Esophagus squamous epithelium (tissue), 5 donors: ENCODE measurements at places on chromosomes 16 and 17.

DNA sequence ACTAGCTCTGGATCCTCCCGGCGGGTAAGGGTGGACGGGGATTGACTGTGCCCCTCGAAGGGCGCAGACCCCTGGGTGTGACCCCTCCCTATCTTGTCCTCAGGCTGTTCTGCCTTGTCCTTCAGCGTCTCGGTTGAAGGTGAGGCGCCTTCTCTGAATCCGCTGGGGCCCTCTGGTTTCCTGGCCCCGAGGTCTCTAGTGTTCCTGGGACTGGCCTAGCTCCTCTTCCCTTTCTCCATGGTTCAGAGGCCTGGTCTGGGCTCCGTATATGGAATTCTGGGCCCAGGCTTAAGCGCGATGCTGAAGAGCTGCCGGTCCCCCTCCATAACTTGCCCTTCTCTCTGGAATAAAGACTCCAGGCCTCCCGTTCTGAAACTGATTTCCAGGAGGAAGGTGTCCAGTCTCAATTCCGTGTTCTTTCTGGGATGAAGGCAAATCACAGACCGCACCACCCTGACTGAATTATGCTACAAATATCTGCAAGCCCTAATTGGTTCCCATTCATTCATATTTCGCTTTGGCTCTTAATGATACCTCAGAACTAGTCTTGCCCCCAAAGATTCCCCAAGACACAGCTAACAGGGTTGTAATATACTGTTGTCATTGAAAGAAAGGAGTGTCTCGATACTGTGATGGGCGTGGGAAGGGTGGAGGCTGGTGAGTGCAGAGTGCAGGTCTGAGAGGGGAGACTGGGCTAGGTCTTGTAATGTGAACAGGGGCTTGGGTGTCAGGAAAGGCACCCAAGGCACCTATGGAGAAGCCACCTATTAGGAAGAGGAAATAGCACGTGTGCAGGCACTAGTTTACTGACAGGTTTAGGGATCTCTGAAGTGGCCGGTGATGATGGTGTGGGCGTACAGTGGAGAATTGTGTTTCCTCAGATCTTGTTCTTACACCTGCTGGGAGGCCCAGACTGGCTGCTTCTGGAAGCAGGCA is 851 bp downstream of the EDC4 start:
- no peak for DNase-seq

GRCh38 chr17:73017658-73018057 is 74.8 kb downstream of the SLC39A11 start:
- no peak for DNase-seq

DNA sequence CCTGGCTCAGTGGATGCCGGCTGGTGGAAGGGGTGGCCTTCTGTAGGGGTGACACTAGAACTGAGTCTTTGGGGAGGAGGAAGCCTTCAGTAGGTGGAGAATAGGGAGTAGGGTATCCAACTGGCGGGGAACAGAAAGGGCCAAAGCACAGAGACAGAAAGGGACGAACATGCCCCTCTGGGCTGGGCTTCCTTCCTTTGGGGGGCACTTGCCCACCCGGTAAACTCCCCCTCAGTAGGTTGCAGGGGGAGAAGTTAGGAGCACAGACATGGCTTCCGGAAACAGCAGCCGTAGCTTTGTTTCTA is 774 bp downstream of the ENGASE start:
- no peak for DNase-seq

DNA sequence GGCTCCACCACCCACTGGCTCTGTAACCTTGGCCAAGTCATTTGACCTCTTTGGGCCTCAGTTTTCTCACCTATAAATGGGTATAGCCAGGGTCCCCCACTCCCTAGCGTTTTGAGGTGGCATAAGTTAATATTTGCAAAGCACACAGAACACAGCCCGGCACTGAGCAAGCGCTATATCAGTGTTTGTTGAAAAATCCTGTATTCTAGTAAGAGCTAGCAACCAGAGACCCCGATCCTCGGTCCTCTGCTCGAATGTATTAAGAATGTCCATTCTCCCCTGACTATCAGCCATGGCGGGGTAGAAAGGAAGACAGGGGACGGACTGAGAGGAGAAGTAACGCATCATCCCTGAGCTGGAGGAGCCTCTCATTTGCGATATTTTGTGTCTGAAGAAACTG is 131.2 kb downstream of the IRF8 start:
- no peak for DNase-seq

- DNase-seq = no peak
Observed at GRCh38 chr17:29617481-29618271, 5.0 kb downstream of the CORO6 start.

DNA sequence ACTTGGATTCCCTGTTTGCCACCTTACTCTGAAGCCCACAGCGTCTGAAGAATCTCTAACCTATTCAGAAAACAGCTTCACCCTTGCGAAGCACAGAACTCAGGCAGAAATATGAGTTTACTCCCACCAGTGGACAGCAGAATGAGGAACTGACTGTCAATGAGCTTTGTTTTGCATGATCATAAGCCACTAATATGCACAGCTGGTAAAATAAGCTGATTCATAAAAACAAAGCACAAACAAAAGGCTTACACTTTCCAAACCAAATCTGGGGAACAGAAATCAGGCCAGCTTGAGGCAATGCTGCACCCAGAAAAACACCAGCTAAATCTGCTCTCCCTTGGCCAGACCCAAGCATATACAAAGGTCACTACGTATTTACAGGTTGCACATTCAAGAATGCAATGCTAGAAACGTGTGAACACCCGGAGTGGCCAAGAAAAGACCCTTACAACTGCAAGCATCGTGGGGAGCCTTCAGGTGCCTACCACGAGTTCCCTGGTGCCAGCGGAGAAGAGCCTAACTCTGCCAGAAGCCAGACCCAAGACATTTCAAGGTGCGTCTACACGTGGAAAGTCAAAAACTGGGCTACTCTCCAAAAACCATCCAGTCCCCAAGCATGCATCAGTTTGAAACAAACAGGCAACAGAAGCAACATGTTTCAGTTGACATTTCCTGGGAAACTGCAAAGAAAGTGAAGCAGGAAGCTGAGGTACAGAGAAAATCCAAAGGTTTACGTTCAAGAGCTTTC is 207.1 kb downstream of the ZFHX3 start:
- DNase-seq = no peak
